NCI-H1436 (cell line): ENCODE measurements at places on chromosomes 13 and 19.

DNA sequence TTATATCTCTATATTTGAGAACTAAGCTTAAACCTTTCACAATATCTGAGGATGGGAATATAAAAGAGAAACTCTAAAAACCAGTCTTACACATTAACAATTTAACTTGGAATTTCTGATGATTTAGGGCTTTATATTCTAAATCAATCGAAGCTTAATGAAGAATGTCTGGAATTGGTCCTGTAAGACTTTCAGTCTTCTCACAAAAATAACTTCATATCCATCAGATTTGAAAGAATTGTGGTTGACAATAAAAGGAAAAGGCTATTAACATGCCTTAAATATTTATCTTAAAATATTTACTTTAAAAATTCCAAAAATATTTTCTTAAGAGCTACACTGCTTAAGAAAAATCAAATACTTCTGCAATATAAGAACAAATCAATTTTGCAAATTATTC is 27.3 kb downstream of the MYCBP2 start:
- DNase-seq = no peak

GRCh38 chr13:54647275-54647674 is 1618.7 kb downstream of the OLFM4 start:
- no peak for DNase-seq

GRCh38 chr19:46270521-46271256 is 26.2 kb upstream of the HIF3A start:
- no peak for DNase-seq

GRCh38 chr13:91399189-91400062 is 1.0 kb downstream of the GPC5 start:
- no peak for DNase-seq

- DNase-seq = no peak
These were observed 374.3 kb downstream of the EFNB2 start for GRCh38 chr13:106161146-106161545.

GRCh38 chr19:2546128-2547032 is 70.5 kb downstream of the GADD45B start:
- DNase-seq = no peak
